Activated T-helper 1 cell treated with anti-CD3 and anti-CD28 coated beads, Interleukin-2, amount 50 U/mL, for 16 hours (primary cell): ENCODE measurements at places on chromosomes 2 and 18.

DNA sequence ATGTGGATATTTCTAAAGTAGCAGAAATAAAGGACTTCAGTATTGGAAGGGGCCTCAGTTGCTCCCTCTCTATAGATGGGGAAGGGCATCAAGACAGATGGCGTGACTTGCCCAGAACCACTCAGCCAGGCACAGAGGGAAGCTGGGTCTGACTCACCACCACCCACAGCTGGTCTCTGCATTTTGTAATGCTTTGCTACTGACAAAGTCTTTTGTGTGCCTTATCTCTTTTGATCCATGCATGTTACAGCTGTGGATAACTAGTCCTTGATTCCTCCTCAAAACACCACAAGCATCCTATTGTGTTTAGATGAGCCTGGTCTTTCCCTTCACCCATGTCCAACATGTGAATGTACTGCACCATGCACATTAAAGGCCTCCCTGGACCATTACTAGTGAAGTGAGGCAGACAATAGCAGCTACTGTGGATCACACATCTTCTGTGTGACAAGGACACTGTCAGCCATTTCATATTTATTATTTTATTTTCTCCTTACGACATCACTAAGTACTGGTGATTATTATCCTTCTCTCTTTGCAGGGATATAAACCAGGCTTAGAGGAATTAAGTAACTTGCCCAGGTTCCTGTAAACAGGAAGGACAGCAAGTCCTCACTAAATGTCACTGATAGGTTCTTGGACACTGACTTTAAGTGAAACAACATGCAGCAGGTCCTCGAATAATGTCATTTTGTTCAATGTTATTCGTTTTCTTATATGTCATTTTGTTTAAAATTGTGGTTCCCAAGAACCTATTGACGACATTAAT lies 29.6 kb upstream of the IL37 start:
- no peak for DNase-seq

DNA sequence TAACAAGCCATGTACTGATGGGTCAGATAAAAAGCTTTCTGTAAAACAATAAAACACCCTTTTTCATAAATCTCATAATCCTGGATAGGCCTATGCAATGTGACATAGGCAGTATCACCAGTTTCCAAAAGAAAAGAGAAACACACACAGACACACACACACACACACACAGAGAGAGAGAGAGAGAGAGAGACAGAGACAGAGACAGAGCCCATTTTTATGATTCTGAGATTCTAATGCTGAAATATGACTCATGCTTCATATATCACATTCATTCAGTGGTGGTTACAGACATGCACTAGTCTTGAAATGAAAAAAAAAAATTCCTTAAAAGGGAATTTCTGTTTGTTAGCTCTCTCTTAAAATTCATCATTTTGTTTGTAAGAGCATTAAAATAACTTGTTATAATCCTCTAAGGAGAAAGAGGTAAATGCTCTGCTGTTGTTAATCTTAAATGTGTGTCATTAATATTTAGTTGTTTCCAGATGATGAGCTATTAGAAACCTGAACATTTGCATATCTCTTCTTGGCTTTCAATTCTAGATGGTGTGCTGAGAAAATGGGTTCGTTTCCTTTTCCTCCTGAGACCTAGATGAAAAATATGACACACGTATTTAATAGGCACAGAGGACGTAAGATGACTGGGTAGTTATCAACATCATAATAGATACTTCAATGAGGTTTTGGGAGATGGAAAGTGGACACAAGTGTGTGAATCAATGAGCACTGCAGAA lies 1598.7 kb upstream of the ACVR2A start:
- DNase-seq: no peak

- DNase-seq: no peak
Measured at GRCh38 chr2:164696634-164697033, 75.4 kb upstream of the GRB14 start.

GRCh38 chr2:56118474-56118873 lies 65.3 kb upstream of the CCDC85A start:
- DNase-seq: no peak

- no peak for DNase-seq
Measured at GRCh38 chr2:86417961-86418360, 23.2 kb upstream of the KDM3A start.

DNA sequence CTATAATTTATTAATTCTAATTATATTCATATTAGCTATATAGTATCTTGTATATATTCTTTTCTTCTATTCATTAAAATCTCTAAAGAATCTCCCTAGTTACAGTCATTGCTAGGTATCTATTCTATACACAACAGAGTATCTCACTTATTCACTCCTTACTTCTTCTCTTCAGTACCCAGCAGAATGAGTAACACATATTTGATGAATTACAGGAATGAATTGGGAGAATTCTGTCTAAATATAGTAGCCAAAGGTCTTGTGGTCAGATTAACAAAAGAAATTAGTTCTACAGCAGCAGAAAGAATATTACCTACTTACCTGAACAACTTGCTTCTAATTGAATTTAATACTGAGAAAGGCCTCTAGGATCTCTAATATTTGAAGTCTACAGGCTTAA lies 758.0 kb upstream of the ZEB2 start:
- no peak for DNase-seq

GRCh38 chr18:48325115-48325665 lies 84.0 kb downstream of the ZBTB7C start:
- no peak for DNase-seq

DNA sequence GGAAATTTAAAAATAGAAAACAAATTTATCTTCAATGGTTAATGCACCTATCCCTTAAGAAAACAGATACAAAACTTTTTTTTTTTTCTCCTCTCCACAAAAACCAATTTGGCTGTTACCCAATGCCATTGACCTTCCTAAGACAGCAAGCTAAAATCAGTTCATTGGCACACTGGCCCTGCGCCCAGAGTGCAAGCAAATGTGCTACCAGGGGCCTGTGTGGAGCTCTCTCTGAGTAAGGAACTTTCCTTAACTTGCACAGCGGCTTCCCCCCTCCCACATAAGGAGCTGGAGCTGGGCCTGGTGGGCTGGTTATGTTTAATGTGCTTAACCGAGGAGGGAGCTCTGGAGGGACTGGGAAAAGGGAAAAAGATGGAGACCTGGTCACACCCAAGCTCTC lies 17.6 kb upstream of the POU3F3 start:
- no peak for DNase-seq

- DNase-seq: no peak
Measured at GRCh38 chr18:35635170-35635569, 53.6 kb downstream of the GALNT1 start.

DNA sequence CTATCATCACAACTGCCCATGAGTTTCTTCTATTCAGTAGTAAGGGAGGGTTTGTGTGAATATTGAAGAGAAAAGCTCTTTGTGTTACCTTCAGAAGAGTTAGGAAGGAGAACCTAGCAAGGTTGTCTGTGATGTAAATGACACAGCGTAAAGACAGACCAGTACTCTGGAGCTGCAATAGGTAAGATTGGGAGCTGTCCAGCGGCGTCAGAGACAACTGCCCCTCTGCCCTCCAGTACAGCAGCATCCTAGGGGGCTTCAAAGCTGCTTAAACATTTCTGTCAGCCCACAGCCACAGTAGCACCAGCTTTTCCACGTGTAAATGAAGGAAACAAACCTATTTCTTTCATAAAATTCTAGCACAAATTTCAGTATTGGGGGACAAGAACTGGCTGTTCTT lies 34.5 kb downstream of the NYAP2 start:
- DNase-seq: no peak

DNA sequence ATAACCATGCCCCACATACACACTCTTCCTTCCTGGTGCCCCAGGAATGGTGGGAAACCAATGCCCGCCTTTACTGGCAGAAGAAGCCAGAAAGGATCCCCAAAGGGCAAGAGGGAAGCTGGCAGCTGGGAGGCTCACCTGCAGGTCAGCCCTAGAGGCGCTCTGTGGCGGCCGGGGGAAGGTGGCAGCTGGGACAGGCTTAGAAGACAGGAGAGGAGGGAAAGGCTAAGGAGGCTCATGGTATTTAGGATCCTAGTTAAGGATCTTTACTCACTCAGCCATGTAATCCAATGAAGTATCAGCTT lies 23.8 kb downstream of the ADRA2B start:
- no peak for DNase-seq

GRCh38 chr2:224085246-224085645 lies 46.2 kb upstream of the SERPINE2 start:
- no peak for DNase-seq

- DNase-seq: no peak
Measured at GRCh38 chr2:2175381-2176090, 155.5 kb downstream of the MYT1L start.

DNA sequence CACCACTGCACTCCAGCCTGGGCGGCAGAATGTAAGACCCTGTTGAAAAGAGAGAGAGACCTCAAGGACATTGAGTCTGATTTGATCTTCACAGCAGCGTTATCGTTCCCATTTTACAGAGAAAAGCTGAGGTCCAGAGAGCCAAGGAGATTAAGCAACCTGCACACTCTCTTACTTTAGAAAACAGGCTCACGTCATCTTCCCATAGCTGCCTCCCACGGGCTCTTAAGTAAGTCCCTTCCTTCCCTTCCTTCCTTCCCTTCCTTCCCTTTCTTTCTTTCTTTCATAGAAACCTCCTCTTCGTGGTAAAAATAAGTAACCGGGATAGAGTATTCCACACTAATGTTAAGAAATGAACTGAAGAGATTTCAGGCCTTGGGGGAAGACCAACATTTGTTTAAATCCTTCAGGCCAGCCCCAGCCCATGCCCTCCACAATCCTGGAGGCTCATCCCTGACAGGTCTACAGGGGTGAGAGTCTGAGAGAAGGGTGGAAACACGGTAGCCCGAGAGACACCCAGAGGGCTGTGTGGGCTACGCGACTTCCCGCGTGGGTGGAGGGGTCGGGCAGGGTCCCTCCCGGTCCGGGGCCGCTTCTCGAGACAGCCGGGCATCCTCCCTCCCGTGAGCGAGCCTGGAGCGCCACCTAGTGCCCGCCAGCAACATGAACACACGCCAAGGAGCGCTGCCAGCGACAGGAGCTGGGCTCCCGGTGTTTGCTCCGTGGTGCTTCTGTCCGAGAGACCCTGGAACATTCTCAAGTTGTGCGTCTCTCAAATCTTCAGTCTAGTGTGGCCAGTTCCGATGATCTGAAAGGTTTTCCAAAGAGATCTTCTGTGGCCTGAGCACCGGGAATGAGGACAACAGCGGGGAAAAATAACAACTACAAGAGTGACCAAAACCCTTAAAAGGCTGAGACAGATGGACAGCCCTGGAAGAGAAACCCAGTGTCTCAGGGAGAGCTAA lies 160.3 kb downstream of the INO80D start:
- peak; percentile 48 for DNase-seq

DNA sequence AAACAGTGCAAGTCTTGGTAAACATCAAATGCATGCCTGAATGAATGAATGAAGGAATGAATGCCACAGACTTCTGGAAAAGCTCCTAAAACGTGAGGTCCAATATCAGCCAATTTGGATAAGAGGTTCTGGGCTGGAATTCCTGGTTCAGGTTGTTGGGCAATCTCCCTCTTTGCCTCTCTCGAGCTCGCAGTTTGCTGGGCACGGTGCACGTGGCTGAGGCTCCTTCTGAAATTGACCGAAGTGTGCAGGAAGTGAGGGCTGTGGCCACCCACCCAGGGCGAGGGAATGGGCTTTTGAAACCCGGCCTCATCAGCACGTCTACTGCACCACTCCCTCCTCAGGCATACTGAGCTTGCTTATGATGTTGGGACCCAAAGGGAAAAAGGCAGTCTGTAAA lies 288.8 kb upstream of the HS6ST1 start:
- DNase-seq: no peak
